ENCODE measurements at places on chromosomes 3 and 15. TPM values are rescaled to one million over a fixed set of nuclear protein-coding genes. Genes with fewer than 3 reads are reported as not detected.

Gene ANKRD34C
- not detected for total RNA-seq

DNA sequence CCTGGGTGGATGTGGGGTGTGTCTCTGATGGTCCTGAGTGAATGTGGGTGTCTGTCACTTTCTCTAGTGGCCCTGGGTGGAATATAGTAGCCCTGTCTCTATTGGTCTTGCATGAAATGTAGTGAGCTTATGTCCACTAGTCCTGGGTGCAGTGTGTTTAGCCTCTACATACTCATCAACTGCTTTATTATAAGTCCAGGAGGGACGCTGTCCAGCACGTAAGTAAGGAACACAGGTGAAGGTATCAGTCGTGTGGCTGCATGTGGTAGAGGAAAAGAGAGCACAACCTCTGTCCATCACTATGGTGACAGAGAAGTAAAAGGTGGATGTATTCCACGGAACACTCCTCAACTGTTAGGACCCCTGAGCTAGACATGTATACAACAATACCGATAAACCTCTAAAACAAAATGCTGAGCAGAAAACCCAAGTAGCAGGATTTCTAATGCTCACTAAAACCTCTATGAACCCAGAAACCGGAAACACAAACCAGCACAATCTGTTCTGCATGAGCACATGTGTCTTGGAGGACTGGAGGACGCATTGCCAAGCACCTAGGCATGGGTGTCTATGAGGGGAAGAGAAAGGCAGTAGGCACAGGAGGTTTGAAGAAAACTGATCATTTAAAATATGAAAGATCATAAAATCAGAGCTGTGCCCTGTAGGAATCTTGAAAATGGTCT, 11.0 kb downstream of the LTF start:
- no peak overlapping the region for H3K4me3 ChIP-seq
- H3K27ac ChIP-seq = no peak overlapping the region
- H3K27me3 ChIP-seq = no peaks in the 10 kb centered on the region

DNA sequence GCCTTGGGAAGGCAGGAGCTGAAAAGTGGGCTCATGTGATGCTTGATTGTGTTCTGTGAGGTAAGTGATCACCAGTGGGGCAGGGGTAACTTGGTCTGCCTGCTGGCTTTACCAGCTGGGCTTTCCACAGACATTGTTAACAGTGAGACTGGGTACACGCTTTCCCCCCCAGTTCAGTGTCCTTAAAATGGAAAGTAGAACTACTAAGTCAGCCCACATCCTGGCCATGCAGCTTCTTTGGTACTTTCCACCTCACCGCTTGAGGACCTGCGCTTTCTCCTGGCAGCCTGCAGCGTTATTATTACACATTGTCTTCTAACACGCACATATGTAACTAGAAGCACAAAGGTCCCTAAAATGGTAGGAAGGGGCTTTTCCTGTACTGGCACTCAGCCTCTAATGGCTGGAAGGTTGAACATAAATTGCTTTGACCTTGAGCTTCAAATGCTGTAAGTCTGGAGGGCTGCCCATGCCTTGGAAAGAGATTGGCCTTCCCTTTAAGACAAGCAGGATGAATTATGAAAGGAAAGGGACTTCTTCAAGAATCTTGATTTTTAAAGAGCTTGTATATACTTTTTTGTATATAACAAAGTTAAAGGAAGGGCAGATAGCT, 216.1 kb upstream of the ROPN1 start:
- no peak overlapping the region for H3K4me3 ChIP-seq
- H3K27me3 ChIP-seq = no peaks in the 10 kb centered on the region
- DNase-seq = no peak
- H3K36me3 ChIP-seq = no peaks in the 10 kb centered on the region
- no peak overlapping the region for H3K27ac ChIP-seq

Gene ANKUB1
- total RNA-seq = not detected

Measured in colonic mucosa (tissue), 4 donors.